ENCODE measurements at places on chromosomes 6 and 20.

DNA sequence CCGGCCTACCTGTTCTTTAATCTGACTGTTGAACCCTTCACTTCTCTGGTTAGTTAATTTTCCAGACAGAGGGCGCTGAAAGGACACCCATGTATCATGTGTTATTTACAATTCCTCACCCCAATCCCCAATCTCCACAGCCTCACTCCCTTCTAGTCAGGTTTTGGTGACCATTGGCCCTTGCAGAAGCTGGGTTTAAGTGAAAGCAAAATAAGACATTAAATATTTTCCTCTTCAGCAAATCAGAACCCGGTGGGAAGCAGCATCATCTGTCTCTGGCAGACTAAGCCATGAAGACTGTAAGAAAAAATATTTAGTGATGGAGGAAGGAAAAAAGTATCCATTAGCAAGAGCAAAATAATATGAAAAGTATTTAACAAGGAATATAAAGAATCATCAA, 9.4 kb upstream of the HLA-DQA1 start:
- no peak for DNase-seq

GRCh38 chr6:157563611-157564284, 182.8 kb downstream of the ZDHHC14 start:
- DNase-seq = no peak

- no peak for DNase-seq
Measured at GRCh38 chr20:58891718-58892140, 39.2 kb downstream of the GNAS start.

DNA sequence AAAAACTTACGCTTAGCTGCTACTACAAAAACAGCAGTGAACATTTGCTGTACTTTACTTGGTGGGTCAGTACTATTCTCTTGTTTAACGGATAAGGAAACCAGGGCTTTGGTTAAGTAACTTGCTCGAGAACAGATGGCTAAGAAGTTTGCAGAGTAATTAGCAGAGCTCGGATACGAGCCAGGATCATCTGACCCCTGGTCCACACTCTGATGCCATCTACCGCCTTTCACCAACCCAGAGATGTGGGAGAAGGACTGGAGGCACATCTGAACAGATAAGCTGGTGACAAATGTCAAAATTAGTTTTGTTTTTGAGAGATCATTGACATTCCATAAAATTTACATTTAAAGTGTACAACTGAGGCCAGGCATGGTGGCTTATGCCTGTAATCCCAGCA, 18.9 kb upstream of the RPL7L1 start:
- peak; percentile 60 for DNase-seq

- DNase-seq = no peak
Measured at GRCh38 chr20:1741309-1742048, 83.9 kb upstream of the SIRPG start.

DNA sequence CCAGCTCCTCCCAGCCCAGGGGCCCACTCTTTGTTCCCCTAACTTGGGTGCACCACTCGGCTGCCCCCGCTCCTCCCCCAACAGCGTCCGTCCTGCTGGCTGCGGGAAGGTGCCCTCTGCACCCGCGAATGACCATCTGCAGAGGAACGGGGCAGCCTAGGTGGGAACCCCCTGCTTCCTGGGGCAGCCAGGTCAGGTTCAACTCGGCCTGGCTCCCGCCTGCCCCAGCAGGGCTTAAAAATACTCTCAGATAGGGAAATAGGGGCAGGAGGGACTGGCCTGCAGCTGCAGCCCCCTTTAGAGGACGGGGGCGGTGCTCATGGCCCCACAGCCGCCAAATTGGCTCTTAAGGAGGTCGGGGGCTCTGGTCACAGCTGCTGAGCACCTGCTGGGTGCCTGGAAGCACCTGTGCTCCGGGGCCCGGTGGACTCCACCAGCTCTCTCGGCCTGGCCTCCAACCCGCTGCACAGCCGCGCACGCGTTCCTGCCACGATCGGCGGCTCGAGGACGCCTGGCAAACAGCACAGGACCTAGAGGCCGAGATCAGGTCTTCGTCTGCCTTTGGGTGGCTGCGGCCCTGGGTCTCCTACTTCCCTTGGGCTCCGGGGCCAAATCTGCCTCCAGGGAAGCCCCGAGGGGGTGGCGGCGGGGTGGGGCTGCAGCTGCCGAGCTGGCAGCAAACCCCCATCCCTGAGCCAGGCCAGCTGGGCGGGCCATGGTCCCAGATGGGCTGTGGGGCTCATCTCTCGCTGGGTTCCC, 700 bp upstream of the LAMA5 start:
- DNase-seq = no peak

DNA sequence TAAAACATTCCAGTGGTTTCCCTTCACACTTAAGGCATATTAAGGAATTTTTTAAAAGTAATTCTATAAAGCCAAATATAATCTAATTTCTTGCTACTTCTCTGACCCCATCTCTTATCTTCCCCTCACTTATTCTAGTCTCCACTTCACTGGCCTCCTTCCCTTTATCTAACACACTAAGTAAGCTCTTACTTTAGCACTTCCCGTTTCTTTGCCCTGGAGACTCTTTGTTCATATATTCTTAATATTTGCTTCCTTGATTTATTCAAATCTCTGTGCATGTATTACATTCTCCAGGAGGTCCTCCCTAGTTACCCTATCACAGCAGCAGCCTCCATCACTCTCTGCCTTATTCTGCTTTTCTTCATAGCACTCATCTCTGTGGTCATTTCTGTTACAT, 20.3 kb downstream of the GTPBP2 start:
- no peak for DNase-seq

- DNase-seq = no peak
Measured at GRCh38 chr6:140718021-140718420, 1343.6 kb upstream of the CITED2 start.

DNA sequence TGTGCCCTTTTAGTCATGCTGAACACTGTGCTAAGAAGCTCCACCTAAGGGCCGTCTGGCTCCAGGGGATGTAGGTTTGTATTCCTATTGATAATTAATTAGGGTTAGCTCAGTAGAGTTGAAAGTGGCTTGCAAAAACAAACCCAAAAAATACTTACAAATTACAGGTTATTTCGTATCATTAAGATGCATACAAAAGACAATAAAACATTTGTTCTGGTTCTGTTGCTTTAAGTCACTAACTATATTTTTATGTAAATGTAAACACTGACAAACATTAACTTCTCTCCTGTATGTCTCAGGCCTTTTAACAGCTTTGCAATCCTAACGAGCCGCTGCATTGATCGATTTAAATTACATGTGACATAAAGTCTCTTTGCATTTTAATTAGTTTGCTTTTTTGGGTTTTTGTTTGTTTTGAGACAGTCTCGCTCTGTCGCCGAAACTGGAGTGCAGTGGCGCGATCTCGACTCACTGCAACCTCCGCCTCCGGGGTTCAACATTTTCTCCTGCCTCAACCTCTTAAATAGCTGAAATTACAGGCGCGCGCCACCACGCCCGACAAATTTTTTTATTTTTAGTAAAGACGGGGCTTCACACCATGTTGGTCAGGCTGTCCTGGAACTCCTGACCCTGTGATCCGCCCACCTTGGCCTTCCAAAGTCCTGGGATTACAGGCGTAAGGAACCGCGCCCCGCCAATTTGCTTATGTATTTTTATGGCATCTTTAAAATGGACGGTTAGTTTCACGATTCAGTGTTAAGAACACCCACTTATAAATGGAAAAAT, 110.9 kb downstream of the HFE start:
- no peak for DNase-seq

- DNase-seq = no peak
Measured at GRCh38 chr20:53847837-53848170, 222.6 kb downstream of the BCAS1 start.

DNA sequence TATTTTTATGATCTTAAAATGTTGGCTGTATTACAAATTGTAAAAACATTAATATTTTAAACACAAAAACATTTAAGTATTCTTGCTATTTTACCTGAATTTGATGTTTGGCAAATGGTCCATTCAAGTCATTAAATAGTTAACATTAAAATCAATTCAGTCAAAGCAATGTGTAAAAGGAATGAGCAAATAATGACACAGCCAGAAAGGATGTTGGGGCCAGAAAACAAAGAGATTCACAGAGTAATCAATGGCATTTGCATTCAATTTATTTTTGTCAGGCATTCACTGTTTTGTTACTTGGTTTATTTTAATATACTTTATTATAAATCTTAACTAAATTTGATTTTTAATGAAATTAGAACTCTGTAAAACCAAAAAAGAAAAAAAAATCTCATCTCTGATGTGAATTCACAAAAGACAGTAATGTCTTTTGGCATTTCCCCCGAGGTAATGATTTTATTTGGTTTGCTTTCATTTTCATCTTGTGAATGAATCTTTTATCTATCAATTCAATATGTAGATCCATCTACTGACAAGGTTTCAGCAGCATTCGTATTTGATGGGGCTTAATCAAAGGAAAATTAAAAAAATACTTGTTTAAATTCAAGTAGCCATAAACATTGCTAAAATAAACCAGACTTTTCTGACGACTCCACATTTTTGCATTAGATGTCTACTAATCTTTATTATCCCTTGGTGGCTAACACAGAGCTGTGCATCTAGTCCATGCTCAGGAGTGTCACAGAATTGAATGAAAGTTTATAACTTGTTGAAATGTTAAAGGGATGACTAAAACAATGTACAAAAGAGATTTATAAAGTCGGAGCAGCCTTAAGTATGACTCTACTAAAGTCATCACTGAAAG, 866.7 kb upstream of the GJE1 start:
- DNase-seq = no peak

- DNase-seq = no peak
Measured at GRCh38 chr20:50504231-50504823, 5.9 kb upstream of the PTPN1 start.

- no peak for DNase-seq
Measured at GRCh38 chr6:84027340-84028181, 6.0 kb upstream of the MRAP2 start.

DNA sequence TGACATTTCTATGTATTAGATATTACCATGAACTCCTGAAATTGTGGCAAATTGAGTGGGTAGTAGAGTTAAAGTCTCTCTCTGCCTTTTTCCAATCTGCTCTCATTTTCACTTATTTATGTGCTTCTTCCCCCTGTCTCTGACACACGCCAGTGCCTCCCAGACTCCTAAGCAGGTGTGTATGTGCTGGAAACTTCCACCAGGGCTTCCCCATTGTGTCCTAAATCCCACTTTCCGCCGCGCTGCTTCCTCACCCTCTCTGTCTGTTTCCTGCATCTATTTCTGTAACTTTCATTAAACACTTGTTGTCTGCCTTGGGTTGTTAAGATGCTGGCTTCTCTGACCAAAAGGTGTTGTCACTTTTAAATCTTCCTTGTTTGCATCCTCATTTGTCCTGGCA, 97.6 kb upstream of the HDGFL1 start:
- no peak for DNase-seq

DNA sequence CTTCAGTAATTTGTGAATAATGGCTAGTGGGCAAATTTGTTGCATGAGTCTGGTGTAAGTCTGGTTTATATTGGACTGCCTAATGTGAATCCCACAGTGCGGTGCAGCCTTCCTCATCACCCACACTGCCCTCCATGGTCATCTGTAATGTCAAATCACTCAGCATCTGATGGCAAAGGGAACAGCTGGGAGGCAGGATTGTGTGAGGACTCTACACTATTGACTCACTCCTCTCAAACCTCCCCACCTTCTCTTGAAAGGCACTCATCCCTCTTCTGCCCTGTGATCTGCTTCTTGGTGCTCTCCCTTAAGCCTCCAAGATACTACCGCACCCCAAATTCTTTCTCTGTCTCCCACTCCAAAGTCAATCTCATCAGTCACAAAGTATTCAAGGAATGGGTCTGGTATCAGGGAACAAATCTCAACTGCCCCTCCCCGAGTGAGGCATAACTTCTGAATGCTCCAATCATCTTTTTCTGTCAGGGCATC, 146.0 kb upstream of the BEND6 start:
- DNase-seq = no peak

DNA sequence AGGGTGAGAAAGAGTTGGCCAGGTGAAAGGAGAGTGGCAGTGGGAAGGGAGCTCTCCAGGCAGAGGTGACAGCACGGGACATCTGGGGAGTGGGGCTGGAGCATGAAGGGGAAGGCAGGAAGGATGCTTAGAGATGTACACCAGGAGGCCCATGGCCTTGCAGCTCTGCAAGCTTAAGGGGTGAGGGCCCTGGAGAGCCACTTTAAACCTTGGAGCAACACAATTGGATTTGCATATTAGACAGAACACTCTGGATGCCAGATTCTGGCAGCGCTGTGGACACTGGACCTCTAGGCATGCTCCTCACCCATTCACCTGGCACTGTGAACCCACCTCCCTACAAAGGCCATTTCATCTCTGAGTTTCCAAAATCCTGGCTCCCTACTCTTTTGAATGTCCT, 3.7 kb upstream of the CD40 start:
- DNase-seq = no peak

- DNase-seq = no peak
Measured at GRCh38 chr6:89209457-89209856, 7.7 kb downstream of the GABRR1 start.

- no peak for DNase-seq
Measured at GRCh38 chr6:87824958-87825491, 123.0 kb upstream of the AKIRIN2 start.

DNA sequence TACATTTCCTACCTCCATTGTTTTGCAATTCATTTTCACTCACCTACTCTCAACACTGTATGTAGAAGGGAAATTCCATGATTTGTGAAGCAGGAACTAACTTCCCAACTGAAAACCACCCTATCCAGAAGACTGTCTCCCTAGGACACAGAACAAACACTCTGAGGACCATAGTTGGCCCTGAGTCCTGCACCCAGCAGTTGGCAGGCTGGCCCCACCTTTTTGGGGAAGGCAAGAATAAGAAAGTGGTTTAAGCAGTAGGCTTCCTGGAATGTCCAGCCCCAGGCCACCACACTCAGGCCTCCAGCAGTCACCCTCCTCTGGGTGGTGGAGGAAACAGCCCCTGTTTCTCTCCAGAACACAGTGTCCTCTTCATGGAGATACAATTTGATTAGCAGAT, 258.8 kb downstream of the ARHGAP18 start:
- DNase-seq = no peak

DNA sequence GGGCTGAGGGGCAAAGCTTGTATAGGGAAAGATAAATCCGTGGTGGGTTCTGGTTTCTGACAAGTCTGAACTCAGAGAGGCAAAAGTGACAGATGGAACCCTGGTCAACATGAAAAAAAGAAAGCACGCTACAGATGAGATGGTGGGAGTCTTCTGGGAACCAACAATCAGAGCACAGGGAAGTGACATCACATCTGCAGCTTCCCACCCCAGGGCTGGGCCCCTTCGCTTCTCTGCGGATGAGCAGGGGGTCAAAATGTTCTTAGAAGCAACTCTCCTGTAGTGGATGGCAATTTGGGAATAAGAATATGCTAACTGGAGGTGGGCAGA, 129.2 kb upstream of the AKAP12 start:
- DNase-seq = no peak

DNA sequence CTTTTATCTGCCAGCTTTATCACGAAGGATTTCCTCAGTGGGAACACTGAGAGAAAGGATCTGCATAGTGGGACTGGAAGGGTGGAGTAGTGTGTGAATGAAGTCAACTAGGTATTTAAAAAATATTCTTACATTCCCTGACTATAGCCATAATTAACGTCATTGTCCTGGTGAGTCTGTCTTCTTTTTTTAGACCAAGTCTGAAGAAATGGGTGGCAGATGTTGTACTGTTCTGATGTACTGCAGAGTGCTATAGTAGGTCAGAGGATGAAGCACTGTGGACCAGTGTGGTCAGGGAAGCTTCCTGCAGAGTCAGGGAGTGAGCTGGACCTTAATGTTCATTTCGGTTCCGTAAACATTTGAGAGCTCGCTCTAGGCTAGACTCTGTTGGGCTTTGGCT, 11.9 kb downstream of the TULP4 start:
- DNase-seq = no peak

- no peak for DNase-seq
Measured at GRCh38 chr6:155216312-155217046, 47.3 kb upstream of the CLDN20 start.

- DNase-seq = no peak
Measured at GRCh38 chr6:167707686-167708500, 118.8 kb upstream of the AFDN start.
